H7 (cell line): ENCODE measurements at places on chromosomes 7 and 10.

- DNase-seq, result peak; percentile 38
These were observed 640.4 kb downstream of the TYW1 start for GRCh38 chr7:67637023-67637358.

- no peak for DNase-seq
These were observed 38.5 kb downstream of the GARS1 start for GRCh38 chr7:30633223-30633622.

GRCh38 chr10:130418731-130419130, 282.5 kb downstream of the GLRX3 start:
- no peak for DNase-seq

DNA sequence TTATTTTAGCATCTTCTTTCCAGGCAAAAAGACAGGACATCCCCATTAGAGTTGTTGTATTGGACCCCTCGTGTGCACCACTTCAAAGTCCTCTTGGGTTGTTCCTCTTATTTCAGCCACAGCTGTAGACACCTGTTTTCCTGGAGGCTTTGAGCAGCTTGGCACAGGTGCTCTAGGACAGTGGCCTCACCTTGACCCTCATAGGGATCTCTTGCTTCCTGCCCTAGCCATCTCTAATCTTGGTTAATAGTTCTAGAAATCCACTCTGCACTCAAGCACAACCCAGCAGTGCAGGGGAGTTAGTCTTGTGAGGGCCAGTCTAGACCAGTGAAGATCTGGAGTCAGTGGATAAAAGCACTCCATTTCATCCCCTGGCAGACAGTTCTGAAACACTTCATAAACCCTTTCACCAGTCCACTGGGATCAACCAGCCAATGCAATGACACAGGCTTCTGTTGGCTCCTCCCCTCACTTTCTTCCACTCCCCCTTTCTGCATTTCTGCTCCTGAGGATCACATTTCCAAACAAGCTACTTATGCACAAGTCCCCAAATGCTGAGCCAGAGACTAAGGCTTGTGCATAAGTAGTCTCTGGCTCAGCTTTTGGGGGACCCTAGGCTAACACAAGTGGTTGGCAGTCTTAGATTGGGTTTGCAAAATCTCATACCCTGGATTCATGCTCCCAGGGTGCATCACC, 131.5 kb upstream of the LAMB4 start:
- no peak for DNase-seq

DNA sequence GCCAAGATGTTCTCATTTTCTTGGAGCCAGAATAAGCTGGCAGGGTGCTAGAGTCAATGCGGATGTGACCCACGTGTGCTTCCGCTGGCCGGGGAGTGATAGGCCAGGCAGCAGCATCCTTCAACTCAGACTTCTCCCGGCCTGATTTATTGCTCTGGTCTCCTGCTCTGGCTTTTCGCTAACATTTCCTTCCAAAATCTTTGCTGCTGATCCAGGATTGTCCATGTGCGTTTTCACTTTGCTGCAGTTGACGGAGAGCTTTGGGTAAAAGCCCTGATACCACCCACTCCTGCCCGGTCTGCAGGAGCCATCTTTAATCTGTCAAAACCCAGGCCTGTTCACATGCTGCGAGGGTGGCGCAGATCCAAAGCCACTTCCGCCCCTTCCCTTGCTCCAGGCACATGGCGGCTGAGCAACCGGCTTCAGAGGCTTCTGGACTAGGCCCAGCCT, 106.8 kb downstream of the CYP26A1 start:
- no peak for DNase-seq

GRCh38 chr10:116124777-116125176, 148.2 kb downstream of the GFRA1 start:
- peak; percentile 58 for DNase-seq

GRCh38 chr10:71765176-71765904, 8.0 kb downstream of the VSIR start:
- DNase-seq, result no peak

DNA sequence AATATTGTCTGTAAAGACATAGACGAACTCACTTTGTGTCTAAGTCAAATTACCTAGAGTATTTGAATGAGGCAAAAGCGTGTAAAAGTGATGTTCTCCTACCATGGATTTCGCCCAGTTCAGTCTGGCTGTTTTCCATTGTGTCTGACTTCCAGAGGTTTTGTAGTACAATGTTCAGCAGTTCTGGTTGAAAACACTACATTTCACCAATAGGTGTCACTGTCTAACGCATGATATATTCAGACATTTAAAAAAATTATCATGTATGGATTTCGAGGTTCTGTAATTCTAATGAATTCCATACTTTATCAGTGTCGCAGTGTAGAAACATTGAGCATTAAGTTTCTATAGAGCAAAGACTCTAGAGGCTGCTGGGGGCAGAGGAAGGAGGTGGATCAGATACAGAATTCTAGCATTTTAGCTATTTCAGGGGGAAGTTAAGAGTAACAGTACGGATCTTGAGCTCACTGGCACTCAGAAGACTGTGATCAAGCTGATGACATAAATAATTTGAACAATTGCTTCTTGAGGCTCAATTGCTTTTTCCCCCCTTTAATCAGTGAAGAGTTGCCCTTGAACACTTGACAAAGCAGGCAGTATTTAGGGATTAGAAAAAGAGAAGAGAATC, 196.9 kb upstream of the RHOBTB1 start:
- no peak for DNase-seq

GRCh38 chr10:72561745-72562166, 64.1 kb downstream of the MICU1 start:
- no peak for DNase-seq

DNA sequence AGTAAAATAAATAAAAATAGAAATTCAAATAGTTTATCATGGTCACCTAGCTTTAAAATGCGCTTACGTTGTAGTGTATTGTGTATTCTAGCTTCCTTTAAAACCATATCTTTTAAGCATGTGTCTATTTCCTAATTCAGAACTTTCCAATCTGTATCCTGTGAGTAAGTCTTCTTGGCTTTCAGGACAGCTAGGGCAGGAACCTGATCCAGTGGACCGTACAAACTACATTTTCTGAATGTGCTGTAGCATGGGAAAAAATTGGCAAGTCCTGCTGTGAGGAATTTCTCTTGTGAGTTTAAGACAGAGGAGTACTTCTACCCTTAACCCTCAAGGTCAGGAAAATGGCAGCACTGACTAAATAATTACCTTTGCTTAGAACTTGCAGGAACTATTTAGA, 12.1 kb downstream of the OPN1SW start:
- DNase-seq, result no peak

DNA sequence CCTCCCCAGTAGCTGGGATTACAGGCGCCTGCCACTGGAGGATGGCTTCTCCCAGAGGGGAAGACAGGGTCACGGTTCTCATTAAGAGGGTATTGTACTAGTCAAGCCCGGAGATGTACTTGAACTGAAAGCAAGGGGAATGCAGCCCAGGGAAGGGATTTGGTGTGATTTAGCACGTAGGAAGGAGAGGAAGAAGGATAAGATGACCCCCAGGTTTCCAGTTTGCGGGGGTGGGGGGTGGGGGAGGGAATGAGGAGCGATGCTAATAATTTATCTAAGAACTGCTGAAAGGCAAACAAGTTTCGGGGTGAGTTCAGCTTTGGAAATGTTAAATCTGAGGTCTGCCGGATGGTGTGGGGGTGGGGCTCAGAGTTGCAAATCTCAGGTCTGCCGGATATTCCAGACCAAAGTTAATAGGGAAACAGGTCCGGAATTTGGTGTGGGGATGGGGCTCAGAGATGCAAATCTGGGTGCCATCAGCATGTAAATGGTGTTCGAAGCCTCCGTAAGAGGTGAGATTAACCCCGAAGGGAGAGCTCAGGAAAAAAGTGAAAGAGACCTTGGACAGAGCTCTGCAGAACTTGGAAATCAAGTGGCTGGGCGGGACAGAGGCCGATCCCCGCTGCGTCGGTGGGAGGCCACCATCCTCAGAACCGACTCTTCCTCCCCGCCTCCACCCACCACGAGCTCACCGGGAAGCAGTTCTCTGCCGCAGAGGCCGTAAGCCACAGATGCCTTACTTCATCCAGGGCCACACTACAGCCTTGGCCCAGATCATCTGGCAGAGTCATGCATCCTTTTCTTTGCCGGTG, 1.6 kb upstream of the SEPHS1 start:
- peak; percentile 80 for DNase-seq

GRCh38 chr7:47416492-47417480, 165.1 kb downstream of the TNS3 start:
- DNase-seq, result no peak

DNA sequence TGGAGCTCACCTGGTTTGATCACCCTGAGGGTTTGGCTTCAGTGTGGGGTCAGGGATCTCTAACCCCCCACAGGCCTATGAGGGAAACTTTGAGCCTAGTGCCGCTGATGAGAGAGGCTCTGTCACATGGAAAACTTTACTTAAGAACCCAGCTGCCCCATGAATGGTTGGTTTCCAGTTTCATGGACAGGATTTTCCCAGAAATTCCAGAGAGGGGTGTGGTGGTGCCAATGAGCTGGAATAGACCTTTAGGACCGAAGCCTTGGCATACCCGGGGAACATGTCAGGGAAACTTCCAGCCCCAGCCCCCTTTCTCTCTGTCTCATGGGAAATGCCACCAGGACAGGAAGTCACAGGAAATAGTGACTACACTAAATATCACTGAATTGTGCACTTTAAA, 36.9 kb downstream of the AKR1B1 start:
- DNase-seq, result no peak

DNA sequence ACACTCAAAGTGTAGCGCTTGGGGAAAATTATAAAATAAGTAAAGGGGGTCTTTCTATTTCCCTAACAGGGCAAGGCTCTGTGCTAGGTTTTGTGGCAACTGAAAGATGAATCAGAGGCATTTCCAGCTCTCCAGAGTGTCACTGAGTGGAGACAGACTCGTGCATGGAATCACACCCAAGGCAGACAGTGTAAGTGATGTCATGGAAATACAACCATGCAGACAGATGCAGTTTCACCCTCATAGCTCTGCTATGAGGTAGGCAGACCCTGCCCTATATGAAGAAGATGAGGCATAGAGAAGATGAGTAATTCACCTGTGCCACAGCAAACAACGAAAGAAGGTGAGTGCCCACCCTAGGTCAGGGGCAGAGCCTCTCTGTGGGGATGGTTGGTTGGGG, 57.2 kb upstream of the PITRM1 start:
- DNase-seq, result no peak

- DNase-seq, result peak; percentile 7
These were observed 283.0 kb upstream of the AOAH start for GRCh38 chr7:37007268-37007667.

DNA sequence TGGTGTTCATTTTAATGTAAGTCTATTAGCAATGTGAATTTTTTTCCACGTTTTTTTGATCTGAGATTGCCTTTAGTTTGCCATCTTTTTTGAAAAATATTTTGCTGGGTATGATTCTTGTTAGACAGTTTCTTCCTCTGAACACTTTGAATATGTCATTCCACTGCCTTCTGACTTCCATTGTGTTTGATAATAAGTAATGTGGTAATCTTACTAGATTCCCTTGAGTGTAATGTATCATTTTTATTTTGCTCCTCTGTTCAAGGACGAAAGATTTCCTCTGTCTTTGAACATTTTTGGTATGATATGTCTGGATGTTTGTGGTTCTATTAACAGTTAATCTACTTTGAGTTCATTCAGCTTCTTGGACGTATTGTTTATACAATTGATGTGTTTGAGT, 371.4 kb downstream of the SUGCT start:
- DNase-seq, result no peak

DNA sequence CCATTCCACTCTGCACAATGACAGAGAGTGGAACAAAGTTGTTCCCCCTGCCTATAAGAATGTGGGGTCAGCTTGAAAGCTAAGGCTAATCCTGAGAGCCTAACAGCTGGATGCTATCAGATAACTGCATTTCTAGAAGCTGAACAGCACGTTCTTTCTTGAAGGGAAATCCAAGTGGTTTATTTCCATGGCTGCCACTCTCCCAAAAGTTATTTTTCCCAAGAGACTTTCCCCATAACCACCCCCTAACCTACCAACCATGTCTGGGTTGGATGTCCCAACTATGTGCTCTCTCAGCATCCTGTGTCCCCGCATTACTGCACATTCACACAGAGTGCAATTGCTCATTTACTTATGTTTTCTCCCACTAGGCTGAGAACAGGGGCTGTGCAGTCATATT, 140.7 kb upstream of the ANKRD1 start:
- DNase-seq, result no peak

GRCh38 chr10:77021966-77022490, 615.6 kb downstream of the KCNMA1 start:
- DNase-seq, result no peak

DNA sequence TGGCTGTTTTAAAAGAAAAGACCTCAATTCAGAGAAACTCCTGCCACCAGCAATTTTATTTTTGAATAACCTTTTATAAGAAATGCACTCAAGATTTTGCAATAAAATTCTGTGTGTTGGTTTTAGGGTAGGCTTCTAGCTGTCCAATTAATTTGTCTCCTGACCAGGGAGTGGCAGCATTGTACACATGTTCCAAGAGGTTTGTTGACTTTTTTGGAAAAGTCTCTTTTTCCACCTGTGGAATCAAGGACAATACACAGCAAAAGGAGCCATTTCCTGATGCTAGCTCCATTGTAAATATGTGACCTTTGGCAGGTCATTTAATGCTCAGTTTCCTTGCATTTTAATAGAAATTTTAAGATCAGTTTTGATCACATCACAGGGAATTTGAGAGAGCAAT, 1.8 kb downstream of the GIMAP5 start:
- DNase-seq, result no peak

DNA sequence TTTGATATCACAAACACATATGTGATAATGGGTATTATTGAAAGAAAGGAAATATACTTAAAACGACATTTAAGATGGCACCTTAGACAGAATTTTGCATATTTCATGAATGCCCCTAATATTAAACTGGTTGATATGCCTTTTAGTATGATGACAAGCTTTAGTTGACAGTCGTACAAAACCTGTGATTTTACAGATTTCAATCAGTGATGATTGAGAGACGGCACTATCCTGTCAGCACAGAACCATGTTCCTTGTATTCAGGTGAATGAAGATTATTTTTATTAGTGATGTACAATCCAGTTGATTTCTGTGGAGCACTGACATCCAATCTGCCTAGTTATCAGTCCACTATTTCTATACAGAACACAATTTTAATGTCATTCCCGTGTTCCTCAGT, 333.0 kb downstream of the CNTNAP2 start:
- no peak for DNase-seq

DNA sequence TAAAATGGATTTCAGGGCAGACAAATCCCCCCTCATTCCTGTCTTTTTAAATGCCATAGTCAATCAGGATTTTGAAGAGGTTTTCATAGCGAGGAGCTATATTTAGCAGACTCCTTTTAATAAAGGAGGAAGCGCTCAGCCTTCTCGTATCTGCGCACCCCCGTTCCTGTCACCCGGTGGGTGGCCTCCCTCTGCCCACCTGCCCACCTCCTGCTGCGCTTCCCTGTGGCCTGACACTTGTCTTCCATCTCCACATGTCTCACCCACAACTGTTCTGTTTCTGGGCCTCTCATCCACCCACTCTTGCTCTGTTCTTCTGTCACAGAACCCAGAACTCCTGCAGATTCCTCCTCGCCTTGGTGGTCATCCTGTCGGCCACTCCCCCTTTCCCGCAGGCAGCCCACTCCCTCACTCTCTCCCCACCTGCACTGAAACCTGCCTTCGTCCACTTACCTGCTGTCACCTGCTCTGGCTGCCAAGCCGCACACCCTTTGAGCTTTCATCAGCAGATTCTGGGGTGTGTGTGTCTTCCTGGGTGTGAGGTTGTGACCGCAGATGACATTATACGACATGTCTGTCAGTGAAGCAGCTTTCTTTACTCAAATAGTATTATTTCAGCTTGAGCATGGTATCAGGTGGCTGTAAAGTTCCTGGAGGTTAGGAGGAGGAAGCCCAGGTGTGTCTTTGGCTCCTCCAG, 163.5 kb upstream of the AGK start:
- DNase-seq, result no peak
